ENCODE measurements at places on chromosomes 11 and 22.

GRCh38 chr11:68341557-68342458 lies 29.4 kb downstream of the LRP5 start:
- no peak for DNase-seq

- no peak for DNase-seq
Observed at GRCh38 chr11:100619484-100619883, 67.6 kb upstream of the ARHGAP42 start.

DNA sequence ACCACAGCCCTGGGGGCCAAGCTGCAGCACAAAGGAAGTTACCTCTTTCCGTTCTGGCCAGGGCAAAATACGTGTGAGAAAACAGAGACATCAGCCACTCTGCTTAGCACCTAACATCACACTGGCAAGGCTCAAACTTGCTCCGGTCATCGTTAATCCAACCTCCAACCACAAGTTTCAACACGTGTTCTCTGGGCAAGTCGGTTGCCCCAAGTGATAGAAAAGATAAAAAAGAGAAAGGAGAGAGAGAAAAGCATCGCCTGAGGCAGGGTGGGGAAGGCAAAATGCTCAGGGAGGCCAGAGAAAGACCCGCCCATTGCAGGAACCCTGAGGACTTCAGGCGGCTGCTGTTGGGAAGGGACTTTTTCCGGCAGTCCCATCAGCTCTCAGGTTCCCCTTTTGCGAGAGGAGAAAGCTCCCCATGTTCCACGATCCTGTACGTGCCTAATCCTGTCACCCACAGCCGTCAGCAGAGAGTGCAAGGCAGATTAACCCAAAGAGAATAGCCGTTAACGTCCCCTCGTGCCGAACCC lies 18.5 kb upstream of the B4GALNT4 start:
- peak; percentile 42 for DNase-seq

- no peak for DNase-seq
Observed at GRCh38 chr11:79434283-79434682, 6.5 kb downstream of the TENM4 start.

DNA sequence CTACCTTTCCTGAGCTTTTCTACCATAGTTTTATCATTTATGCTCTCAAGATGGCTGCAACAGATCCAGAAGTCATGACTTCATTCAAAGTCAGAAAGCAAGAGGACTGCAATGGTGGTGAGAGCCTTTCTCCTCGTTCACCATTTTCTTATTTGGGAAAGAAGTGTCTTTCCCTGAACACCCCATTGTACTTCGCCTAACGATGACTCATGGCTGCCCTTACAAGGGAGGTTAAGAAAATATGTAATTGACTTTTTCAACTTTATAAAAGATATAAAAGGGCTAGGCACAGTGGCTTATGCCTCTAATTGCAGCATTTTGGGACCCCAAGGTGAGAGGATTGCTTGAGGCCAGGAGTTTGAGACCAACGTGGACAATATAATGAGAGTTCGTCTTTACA lies 541.7 kb downstream of the METTL15 start:
- DNase-seq: no peak
